Foreskin melanocyte (primary cell): ENCODE measurements at places on chromosomes 2 and 18.

DNA sequence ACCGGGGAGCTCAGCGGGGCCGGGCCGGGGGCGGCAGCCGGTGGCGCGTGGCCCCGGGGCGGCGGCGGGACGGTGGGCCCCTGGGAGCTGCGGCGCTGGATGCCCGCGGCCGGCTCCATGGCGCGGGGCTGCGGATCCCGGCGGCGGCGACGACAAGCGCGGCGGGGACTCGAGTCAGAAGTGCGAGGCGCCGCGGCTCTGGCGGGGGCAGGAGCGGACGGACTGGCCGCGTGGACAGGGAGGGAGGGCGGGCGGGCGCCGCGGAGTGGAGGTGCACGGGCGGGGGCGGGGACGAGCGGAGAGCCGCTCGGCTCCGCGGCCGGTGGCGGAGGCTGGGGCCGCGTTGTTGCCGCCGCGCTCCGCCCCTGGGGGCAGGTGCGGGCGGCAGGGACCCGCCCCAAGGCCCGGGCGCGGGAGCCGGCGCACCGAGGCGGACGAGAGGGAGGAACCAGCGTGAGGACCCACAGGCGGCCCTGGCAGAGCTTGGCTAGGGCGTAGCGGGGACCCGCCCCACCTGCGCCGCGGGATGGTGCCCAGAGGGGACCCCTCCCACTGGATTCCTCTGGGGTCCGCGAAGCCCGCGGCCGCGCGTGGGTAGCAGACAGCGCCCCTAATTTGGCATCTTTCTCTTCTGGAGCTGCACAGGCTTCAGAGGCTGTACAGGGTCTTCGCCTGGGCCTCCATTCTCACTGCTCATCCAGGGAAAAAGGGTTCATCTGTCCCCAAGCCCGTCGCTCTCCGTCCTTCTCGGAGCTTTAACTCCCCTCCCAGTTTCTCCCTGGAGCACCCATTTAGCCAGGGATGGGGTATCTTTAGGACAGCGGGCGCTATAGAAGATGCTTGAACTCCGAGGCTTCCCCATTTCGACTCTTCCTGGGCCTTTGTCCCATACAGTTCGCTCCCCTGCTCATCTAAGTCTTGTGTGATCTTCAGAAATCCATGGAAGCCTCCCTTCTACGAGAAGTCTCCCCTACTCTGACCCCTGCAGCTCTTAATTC lies at the start of gene TMEM163:
Gene TMEM163 (minus strand): TSS at position 184 of the 998 bp plus-strand sequence.
- DNase-seq, result no peak

DNA sequence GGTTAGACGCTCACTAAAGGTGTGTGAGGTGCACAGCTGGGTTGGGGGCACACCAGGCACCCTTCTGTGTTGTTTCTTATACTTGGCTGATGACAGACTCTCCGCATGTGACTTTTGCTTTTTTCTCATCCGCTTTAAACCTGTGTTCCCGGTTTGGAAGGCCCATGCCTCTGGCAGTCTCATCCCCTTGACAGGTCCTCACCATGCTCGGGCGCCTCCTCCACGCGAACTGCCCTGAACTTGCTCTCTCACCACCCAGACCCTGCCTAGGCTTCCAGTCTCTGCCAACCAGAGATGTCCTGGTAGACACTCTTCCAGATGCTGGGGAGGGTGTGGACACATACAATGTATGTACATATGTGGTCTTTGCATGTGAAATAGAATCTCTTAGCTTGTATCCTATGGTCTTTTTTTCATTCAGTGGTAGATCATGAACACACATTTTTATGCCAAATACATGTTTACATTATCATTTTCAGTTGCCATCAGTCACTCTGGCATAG lies 79.8 kb downstream of the LIMS1 start:
- no peak for DNase-seq

- no peak for DNase-seq
Observed at GRCh38 chr2:128425216-128425615, 106.5 kb upstream of the HS6ST1 start.

- DNase-seq, result no peak
Observed at GRCh38 chr2:133421516-133422324, 146.5 kb downstream of the NCKAP5 start.

GRCh38 chr2:19607400-19607799 lies 249.0 kb upstream of the OSR1 start:
- DNase-seq, result no peak

DNA sequence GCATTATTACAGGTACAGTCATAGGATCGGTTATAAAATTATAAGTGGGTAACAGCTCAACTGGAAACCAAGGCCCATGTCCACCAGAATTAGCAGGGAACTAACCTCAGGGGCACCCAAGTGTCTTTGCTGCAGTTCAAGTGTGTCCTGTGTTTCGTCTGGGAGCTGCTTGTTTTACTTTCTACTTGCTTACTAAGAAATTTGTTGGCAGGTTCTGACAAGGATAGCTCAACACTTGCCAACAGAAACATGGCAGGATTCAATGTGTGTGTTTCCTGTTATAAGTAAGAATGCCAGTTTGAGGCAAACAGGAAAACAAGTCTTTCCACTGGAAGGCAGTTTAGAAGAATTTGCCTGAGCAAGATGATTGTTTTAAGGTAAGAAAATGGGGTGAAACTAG lies 104.5 kb downstream of the EPHA4 start:
- no peak for DNase-seq

GRCh38 chr2:34492561-34493455 lies 893.7 kb upstream of the FAM98A start:
- no peak for DNase-seq

DNA sequence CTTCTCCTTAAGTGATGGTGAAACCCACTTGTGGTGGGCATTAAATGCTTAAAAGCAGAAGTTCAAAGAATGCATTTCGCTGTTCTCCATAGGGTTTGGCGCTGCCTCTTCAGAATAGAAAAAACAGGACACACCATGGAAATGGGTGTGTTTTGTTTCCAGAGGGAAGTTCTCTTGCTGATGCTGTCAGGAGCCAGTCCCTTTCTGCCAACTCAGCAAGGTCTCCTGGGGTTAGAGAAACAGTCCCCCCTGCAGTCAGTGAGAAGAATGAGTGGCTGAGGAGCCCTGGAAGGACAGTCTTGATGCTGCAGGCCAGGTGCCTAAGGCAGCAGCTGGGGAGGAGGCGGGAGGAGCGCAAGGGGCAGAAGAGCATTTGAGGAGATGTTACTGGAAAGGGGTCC lies 37.8 kb upstream of the ASAP2 start:
- no peak for DNase-seq

- DNase-seq, result no peak
Observed at GRCh38 chr18:55337908-55338521, 250.0 kb downstream of the TCF4 start.

- DNase-seq, result no peak
Observed at GRCh38 chr2:66547118-66547517, 112.2 kb downstream of the MEIS1 start.

GRCh38 chr2:42340045-42340937 lies 20.7 kb downstream of the COX7A2L start:
- no peak for DNase-seq

- DNase-seq, result no peak
Observed at GRCh38 chr2:33342171-33342570, 134.3 kb upstream of the RASGRP3 start.

DNA sequence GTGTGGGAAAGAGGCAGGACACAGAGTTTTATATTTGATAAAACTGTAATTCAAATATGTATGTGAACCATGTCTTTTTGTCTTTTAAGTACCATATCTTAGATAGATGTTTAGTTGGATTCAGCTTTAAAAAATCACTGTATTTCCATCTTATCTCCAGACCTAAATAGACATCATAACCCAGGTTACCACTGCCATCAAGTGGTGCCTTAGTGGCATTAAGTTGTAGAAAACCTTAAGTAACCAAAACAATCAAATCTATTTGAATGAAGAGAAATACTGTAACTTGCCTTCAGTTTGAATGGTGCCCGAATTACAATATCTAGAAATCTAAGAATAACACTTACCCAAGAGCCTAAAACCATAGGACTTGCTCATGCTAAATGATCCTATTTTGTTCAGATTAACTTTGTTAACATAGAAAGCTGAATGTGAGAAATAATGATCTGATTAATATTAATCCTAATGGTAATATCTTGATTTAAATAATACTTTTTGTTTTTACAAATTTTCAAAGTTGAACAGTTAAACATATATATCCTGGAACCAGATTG lies 92.5 kb upstream of the MAP2 start:
- DNase-seq, result peak; percentile 47

DNA sequence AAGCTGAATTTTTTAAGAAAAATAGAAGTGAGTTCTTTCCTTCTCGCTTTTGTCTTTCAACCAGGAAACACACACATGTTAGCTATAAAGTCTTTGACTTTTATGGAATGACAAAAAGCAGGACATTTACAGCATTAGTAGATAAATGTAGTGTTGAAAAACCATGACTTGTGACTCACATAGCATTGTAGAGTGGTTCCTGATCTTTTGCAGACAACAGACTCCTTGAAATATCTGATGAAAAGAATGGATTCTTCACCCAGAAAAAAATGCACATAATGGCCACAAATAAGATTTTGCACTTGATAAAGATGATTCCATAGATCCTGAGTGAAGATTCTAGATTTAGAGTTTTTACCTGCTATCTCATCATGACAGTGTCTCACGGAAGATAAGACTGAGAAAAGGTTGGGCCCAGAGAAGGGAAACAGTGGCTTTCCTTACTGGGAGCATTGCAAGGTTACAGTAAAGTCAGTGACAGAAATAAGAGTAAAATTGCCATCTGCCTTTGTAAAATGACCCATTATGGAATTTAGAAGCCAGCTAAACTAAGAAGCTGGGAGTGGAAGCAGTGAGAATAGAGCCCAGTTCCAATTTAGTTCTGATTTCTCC lies 14.0 kb downstream of the SMARCAL1 start:
- DNase-seq, result no peak

- no peak for DNase-seq
Observed at GRCh38 chr2:1588051-1588977, 156.0 kb downstream of the PXDN start.

DNA sequence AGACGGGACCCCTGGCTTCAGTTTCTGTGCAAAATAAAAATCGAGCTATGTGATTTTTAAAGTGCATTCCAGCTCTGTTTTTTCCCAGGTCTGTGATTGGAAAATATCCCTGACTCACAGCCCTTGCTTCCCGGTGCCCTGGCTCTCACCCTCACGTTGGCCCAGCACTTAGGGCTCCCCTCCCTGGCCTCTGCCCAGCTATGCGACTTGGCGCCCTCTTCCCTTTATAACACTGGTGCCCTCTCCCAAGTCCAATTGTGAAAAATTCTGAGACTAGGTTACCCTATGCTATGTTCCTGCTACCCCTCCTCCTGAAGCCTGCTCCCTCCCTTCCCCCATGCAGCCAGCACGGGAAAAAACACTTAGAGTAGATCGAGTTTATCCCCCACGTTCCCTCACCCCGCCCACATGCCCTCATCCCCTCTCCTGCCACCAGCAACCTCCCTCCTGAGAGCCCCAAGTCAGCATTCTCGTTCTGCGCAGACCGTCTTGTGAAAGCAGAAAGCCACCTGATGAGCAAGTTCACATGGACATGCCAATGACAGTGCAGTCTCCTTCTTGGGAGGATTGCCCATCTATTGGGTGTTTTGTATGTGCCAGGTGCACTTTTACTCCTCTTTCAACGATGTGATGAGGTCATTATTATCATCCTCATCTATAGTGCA lies 228.8 kb downstream of the VAPA start:
- DNase-seq, result no peak

DNA sequence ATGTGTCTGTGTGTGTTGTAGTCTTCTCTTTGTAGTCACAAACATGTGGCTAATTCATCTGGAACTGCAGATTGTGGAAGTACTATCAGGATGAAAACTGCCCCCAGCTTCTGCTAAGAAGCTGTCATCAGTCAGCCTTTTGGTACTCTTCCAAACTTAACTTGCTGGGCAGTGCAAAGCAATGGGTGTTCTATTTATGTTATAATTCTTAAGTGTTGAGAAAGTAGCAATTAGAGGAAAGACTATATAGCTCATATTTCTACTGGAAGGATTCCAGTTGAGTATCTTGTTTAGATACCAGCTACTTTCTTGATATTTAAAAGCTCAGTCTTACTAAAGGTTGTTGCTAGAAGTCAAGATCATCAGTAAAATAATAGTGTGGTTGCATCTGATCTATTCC lies 52.1 kb downstream of the SLC38A11 start:
- no peak for DNase-seq

DNA sequence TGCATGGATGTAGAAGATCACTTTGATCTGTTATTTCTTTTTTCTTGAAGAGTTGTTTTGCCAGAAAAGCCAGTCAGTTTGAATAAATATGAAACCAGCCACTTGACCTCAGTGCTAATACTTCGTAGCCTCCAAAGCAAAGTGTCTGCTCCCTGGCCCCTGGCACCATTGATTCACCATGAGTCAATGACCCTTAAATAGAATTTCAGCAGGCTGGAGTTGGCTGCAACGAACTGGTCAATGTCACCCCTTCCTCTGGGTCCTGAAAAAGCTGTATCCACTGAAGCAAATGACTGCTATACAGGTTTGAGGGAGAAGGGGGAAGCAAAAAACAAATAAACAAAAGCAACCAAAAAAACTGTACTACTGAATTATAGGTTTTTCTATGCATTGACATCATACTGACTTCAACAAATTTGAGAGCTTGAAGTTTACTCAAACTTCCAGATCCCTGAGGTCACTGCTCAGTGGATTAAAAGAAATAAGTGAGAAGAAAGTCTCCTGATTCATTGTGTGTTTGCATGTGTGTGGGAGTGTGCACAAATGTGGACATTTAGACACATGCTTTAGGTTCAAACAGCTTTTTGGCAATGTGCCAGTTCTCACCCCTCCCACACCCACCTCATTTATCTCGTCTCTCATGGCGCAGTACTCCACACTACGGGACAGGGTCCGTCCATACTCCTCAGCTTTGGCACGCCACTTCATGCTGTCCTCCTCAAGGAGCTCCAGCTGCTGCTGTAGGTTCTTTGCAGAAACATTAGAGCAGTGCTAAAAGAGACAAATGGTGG lies 58.1 kb upstream of the TTN start:
- DNase-seq, result no peak

GRCh38 chr18:72630991-72631390 lies 86.8 kb upstream of the CBLN2 start:
- no peak for DNase-seq

GRCh38 chr2:220455351-220455990 lies 828.0 kb downstream of the SLC4A3 start:
- peak; percentile 1 for DNase-seq

DNA sequence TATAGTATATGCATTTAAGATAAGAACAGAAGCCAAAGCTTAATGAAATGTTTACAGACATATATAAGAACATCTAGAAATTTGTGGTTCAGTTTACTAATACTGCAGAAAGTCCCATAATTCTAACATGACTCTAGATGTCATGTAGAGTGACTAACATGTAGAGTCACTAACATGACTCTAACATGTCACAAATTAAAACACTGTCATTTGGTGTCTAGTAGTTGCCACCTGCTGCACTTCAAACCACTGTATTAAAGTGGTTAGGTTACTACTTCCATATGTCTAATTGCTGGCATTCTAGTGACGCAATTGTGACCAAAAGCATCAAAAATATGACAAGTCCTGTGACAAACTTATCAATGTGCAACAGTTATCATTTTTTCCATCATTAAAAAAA lies 100.2 kb upstream of the WDR75 start:
- no peak for DNase-seq
